WTC11 (cell line): ENCODE measurements at places on chromosomes 12 and 14. TPM values are rescaled to one million over a fixed set of nuclear protein-coding genes. Genes with fewer than 3 reads are reported as not detected.

FIGNL2 gene
- 9.9 to 10.3 TPM (median 10.0 TPM) in 3 replicates for total RNA-seq

OTOGL gene
- 0.39 to 0.62 TPM (median 0.55 TPM) in 3 replicates for total RNA-seq

ARHGAP9 gene
- 3.6 to 3.9 TPM (median 3.8 TPM) in 3 replicates for total RNA-seq

METTL1 gene
- total RNA-seq: 25.5 to 31.7 TPM (median 28.6 TPM) in 3 replicates

PA2G4 gene
- total RNA-seq: 198 to 249 TPM (median 199 TPM) in 3 replicates

PTCSC3 gene
- total RNA-seq: not detected in 3 replicates

SCYL2 gene
- total RNA-seq: 33.4 to 37.1 TPM (median 33.8 TPM) in 3 replicates

GCN1 gene
- total RNA-seq: 147 to 181 TPM (median 162 TPM) in 3 replicates

RASAL1 gene
- 6.9 to 8.1 TPM (median 8.0 TPM) in 3 replicates for total RNA-seq

ACVRL1 gene
- 0.64 to 1.5 TPM (median 0.98 TPM) in 3 replicates for total RNA-seq

ENDOU gene
- total RNA-seq: not detected in 3 replicates

LYZ gene
- 1.0 to 1.5 TPM (median 1.1 TPM) in 3 replicates for total RNA-seq
